ENCODE measurements at places on chromosomes 12 and 14. TPM values are rescaled to one million over a fixed set of nuclear protein-coding genes. Genes with fewer than 3 reads are reported as not detected.

PMEL gene
- 2.7 TPM for polyA plus RNA-seq

DNA sequence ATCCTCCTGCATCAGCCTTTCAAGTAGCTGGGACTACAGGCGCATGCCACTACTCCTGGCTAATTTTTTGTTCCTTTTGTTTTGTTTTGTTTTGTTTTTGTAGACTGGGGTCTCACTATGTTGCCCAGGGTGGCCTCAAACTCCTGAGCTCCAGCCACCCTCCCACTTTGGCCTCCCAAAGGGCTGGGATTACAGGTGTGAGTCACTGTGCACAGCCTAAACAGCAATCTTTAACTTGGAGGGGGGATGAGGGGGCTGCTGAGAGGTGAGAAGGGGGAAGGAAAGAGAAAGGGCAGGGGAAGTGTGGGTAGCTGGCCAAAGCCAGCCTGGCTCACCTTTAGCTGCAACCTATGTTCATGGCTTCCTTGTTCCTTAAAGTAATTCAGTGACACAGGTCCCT, 77.4 kb downstream of the KDM2B start:
- no peak for DNase-seq

- no peak for DNase-seq
Measured at GRCh38 chr14:103296007-103296406, 38.0 kb upstream of the EIF5 start.

GRCh38 chr12:76863005-76863670, 15.7 kb downstream of the CSRP2 start:
- DNase-seq = no peak

ZNF385A gene
- polyA plus RNA-seq = 16.8 TPM

DNA sequence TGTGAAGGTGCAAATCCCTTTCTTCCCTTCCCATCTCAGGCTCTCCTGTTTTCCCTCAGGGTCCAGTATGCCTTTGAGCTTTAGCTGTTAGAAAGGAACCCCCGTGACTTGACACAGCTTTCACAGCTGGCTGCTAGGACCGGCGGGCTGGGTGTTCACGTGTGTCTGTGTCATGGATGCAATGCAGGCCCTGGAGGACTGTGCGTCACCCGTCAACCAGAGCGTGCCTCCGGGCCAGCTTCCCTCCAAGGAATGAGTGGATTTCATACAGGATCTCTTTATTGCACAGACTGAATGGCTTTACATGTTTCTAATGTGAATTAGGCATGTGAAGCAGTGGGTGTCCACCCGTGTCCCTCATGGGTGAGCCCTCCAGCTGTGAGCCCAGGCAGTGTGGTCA, 77.4 kb downstream of the AACS start:
- DNase-seq = no peak

ADAM21 gene
- polyA plus RNA-seq = 0.74 TPM

KLHDC1 gene
- 6.6 TPM for polyA plus RNA-seq

ALG10 gene
- 10.3 TPM for polyA plus RNA-seq

DNA sequence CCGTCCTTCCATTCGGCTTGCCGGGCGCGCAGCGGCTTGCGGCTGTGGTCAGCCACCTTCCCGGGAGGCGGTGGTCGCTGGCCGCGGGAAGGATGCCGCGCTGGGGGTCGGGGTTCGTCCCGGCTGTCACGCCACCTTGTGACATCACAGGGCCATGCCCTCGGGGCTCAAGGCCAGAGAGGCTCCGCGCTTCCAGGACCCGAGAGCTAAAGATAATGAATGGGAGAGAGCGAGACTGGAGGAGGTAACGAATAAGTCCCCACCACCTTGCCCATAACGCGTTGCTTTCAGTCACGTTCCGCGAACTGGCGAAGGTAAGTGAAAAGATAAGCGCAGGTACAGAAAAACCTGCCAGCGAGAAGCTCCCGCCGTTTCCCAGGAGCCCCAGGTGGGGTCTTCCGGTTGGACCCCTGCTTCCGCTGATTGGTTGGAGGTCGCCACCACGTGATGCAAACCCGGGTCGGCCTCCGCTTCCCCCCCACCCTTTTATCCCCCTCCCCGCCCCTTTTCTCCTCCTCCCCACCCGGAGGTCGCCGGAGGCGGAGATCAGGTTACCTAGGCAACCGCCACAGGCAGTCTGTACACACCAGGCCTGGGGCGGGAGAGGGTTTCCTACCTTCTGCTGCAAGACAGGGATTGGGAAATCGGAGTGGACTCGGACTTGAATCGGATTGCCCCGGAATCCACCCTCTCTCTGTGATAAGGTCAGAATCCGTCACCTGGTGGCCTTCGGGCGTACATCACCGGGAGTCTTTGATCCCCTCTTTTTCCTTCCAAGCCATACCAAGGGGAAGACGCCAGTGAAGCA, at the start of gene LRRC9:
Gene LRRC9, plus strand, starts transcription at position 575 of the 808 bp plus-strand sequence.
- peak; percentile 54 for DNase-seq

DNA sequence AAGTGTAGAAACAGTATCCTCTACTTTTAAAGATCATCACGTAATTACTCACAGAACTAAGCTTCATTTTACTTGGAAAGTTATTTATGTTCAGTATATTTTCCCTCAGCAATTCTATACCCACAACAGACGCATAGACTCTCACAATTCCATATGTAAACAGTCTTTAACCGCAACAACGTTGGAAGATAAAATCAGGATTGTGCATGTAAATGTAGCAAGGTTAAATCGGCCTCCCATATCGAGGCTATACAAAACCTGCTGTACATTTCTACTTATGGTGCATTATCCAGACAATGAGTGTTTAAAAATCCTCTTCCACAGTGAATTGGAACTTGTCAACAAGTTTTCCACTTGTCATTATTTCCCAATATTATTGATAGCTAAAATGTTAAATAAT, 581.1 kb downstream of the SLC16A7 start:
- DNase-seq = no peak

GUCY2C gene
- polyA plus RNA-seq = 0.21 TPM

DNA sequence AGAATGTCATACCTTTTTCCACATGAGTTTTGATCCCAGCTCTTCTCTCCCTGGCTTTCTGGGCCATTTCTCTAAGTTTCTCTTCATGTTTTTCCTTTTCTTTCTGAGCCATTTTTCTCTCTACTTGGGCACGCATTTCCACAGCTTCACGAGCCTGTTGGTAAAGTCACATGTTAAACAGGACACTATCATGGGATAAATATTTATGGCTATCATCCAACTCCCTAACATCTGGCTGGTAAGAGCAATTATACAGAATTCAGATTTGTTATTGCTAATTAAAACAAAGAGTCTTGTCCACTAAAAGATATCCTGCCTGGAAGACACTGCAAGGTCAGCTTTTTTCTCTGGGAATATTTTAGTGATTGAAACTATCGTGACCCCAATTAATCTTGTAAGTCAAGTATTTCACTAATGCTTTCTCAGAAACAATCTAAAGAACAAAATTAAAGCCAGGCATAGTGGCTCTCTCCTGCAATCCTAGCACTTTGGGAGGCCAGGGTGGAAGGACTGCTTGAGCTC, 23.1 kb downstream of the SLIRP start:
- no peak for DNase-seq

DDX23 gene
- 103 TPM for polyA plus RNA-seq

- DNase-seq = no peak
Measured at GRCh38 chr12:126718365-126718764, 1548.6 kb upstream of the TMEM132C start.

GRCh38 chr12:106239951-106240335, 7.9 kb downstream of the CKAP4 start:
- no peak for DNase-seq

DNA sequence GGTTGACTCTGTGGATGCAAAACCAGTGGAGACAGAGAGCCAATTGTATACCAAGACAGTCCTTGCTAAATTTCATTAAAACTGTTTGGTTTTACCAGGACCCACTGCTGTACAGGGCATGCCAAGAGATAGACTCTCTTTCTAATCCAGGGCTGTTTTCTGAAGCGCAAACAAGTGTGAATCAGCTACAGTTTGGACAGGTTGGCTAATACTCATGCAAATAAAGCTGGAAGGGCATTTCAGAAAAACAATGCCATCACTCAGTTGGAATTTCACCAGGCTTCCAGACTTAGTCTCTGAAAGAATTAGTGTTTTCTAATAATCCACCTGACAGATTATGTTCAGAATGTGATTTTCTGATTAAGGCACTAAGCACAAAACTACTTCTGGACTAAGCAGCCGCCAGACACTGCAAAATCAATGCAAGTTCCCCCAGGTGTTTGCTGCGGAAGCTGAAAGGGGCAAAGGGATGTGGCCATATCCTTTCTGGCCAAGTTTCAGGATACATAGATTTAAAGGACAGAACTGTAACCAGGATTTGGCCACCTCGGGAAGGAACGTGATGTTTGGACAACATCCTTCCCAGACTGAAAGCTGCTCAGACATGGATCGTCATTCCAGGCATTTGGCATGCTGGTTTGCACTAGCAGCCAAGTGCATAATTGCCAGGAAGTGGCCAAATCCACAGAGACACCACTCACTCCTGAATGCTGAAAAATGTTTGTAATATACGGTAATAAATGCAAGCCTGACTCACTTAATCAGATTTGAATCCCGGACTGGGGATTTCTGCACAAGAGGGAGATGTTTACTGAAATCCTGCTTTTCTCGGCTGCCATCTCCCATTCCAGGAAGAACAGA, 32.0 kb upstream of the CDKN3 start:
- DNase-seq = no peak

DNA sequence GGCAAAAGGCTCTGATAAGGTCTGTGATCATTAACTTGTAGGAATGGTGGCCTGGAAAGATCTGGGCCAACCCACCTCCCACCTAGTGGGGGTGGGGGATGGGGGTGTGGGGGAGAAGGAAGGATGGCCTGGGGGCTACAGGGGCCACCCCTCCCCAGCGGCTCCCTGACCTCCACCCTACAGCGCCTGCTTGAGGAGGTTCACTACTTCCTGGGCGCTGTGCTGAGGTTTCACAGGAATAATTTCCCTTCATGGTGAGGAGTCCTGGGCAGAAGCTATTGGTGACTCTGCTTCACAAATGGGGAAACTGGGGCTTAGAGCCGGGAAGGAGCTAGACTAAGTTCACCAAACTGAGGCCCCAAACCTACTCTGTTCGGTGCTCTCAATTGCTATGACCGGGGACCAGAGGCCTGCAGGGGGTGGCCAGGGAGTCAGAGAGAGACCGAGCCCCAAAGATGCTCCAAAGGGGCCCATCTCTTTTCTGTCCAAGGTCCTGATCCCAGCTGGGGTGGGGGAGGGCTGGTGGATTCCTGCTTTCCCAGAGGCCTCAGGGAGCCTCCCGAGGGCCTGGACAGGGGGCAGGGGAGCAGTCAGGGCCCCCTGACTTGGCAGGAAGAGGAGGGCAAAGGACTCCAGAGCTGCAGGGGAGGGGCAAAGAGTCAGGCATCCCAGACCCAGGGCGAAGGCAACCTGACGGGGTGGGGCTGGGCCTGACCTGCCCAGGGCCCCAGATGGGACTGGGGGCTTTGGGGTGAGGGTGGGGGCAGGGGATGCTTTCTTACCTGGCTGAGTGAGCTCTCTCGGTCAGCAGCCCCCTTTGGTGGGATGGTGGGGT, 1.7 kb downstream of the HNF1A start:
- DNase-seq = no peak

DNA sequence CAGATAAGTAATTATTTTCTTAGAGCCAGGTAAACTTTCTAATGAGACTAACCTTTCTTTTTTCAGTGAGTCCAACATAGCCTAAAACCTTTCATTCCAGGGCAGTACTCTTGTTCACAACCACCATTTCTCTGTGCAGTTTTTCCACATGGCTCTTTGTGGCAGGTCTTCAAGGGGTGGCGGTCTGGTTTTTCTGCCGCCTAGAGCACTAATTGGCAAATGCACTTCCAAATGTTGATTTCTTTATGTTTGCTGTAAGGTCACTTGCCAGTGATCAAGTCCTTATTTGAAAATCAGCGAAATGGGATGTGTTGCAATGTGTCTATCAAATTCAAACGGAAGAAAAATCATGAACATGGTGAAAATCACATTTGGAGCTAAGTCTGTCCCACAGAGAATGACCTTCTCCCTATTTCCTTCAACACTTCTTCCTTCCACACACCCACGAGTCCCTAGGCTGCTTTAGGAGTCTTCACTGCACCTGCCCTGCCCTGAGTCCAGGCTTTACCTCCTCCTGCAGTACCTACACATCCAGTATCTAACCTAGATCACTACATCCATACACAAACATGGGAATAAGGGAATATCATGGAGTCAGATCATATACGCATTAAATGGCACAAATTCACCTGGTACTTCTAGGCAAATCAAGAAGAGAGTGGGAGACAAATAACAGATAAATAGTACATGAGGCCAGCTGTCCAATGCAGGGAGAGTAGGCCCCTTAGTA, 1.9 kb downstream of the SRGAP1 start:
- no peak for DNase-seq

DNA sequence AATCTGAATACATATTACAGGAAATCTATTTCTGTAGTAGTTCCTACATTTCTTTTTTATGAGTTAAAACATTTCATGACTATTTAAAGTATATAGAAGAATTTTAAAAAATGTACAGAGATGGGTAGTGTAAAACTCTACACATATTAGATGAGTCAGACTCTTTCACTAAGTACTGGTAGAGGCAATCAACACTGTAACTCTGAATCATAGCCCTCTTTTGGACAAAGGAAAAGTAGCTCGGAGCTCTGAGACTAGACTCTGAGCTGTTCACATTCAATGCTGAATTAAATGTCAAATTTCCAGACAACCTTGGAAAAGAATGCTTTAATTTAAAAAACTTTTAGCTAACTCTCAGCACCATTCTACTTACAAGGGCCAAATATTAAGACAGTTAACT, 3.4 kb downstream of the PTCSC3 start:
- no peak for DNase-seq

GRCh38 chr14:44897845-44898151, 63.9 kb downstream of the KLHL28 start:
- DNase-seq = no peak

DNA sequence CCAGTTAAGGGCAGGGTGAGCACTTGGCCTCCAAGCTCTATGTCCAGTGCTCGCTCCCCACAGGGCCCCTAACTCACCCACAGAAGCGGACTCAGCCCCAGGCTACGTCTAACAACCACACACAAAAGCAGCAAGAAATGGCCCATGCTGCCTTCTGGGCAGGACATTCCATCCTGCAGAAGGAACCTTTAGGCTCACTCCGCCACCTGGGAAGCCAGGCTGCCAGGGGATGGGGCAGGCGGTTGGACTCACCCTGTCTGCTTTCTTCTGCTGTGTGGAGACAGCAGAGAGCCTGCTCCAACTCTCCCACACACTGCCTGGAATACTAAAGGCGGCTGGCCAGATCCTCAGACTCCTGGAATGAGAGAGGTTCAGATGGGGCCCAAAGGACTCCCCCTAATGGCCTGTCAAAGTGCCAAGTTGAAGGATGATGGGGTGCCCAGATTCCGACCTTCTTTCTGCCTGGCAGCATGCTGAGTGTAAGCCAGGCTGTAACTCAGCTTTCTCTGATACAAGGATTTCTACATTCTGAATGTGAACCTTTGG, 27.7 kb upstream of the BLTP3B start:
- no peak for DNase-seq

GRCh38 chr12:89597770-89598169, 71.9 kb upstream of the POC1B start:
- DNase-seq = no peak

Measured in right lung (tissue), 10 donors.